H9 (cell line): ENCODE measurements at places on chromosomes 4 and X. TPM values are rescaled to one million over a fixed set of nuclear protein-coding genes. Genes with fewer than 3 reads are reported as not detected.

MAGT1 gene
- total RNA-seq = 42.8 and 44.0 TPM in 2 replicates

SOWAHB gene
- total RNA-seq = 0.13 and 0.26 TPM in 2 replicates

HTR2C gene
- 1.3 and 1.5 TPM in 2 replicates for total RNA-seq

DNA sequence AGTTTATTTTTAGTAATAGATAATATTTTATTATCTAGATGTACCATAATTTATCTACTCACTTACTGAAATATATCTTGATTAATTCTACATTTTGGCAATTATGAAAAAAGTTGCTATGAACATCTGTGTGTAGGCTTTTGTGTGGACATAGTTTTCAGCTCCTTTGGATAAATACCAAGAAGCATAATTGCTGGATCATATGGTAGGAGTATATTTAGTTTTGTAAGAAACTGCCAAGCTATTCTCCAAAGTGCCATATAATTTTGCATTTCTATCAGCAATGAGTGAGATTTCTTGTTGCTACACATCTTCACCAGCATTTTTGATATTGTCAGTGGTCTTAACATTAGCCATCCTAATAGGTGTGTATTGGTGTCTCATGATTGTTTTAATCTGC lies 882.6 kb upstream of the GRIA3 start:
- H3K27me3 ChIP-seq = no peaks in the 10 kb centered on the region
- no peak overlapping the region for H3K4me3 ChIP-seq
- H3K27ac ChIP-seq = no peak overlapping the region
- no peak for DNase-seq

DNA sequence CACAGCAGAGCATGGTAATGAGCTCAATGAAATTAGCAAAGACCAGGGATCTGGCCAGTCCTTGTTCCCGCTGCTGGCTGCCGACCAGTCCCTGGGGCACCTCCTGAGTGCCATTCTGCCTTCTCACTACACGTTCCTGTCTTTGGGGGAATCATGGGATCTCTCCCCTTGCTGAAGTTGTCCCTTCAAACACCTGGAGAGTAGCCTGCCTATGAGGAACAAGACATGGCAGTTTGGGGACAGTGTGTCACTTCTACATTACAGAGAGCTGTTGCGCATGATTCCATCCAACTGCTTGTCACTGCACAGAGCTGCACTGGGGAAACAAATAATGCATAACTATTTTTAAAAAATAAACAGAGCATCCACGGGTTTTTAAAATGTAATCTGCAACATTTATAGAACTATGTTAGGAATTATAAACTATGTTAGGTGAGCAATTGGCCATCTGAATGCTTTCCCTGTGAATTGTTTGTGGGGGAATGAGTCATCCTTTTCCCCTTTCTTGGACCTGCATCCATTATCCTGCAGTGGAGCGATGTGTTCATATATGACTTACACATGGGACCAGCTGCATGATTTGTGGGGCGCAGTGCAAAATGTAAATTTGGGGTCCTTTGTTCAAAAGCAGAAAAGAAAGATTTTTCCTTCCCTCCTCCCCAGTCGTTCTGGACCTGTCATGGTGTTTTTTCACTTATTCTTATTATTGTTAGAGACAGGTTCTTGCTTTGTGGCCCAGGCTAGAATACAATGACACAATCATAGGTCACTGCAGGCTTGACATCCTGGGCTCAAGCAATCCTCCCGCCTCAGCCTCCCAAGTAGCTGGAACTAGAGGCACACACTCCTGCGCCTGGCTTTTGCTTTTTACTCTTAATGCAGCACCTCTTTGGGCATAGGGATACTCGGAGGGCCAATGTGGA lies 115.0 kb upstream of the TBL1X start:
- H3K4me3 ChIP-seq = no peak overlapping the region
- no peak overlapping the region for H3K27ac ChIP-seq
- no peak for DNase-seq
- peaks cover 3% of the 10 kb centered on the region; the same call in 2 of the 3 replicates for H3K36me3 ChIP-seq
- H3K4me1 ChIP-seq = no peaks in the 10 kb centered on the region; the same call in 1 of the 2 replicates

DNA sequence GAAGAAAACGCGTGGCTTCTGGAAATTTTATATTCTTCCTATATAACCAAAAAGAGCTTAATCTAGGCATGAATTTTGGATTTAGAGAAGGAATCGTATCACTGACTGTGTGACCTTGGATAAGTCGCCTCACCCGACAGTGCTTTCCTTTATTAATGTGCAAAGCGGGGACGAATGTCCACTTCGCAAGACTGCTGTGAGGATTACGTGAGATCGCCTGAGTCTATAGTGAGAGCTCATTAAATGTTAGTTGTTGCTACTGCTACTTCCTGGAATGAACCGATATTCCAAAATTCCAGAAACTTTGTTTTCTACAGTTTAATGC lies 448 bp upstream of the TBC1D8B start:
- H3K36me3 ChIP-seq = no peaks in the 10 kb centered on the region
- H3K27me3 ChIP-seq = no peaks in the 10 kb centered on the region
- no peak for DNase-seq
- no peak overlapping the region for H3K27ac ChIP-seq
- peak overlapping the region; percentile 97 for H3K4me3 ChIP-seq

- H3K4me3 ChIP-seq = no peak overlapping the region
Observed at GRCh38 chr4:181234951-181235680, 1008.1 kb upstream of the TENM3 start.

DNA sequence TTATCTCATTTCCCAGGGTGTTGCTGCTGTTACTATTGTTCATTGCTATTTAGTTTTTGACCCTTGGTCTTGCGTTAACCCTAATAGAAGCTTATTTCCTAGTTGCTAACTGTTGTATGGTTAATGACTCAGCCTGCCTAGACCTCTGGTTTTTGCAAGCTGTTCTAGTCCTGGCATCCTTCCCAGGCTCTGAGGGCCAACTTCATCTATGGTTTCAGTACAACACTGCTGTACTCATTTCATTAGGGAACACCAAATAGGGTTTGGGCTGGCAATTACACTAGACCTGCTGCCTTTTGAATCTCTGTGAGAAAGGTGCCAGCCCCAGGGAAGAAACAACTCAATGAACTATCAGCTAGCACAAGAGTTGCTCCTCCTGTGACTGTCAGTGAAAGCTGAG lies 59.6 kb downstream of the DCX start:
- H3K36me3 ChIP-seq = no peaks in the 10 kb centered on the region
- H3K4me3 ChIP-seq = no peak overlapping the region
- no peaks in the 10 kb centered on the region for H3K4me1 ChIP-seq
- no peaks in the 10 kb centered on the region for H3K27me3 ChIP-seq
- H3K27ac ChIP-seq = no peak overlapping the region
